Breast epithelium (tissue), 4 donors: ENCODE measurements at places on chromosomes 5 and 9. TPM values are rescaled to one million over a fixed set of nuclear protein-coding genes. Genes with fewer than 3 reads are reported as not detected.
A peak's percentile ranks its signal among the peaks of the same experiment; 100 is the strongest.

- no peak for DNase-seq
Observed at GRCh38 chr5:151630088-151630487, 39.0 kb upstream of the FAT2 start.

DNA sequence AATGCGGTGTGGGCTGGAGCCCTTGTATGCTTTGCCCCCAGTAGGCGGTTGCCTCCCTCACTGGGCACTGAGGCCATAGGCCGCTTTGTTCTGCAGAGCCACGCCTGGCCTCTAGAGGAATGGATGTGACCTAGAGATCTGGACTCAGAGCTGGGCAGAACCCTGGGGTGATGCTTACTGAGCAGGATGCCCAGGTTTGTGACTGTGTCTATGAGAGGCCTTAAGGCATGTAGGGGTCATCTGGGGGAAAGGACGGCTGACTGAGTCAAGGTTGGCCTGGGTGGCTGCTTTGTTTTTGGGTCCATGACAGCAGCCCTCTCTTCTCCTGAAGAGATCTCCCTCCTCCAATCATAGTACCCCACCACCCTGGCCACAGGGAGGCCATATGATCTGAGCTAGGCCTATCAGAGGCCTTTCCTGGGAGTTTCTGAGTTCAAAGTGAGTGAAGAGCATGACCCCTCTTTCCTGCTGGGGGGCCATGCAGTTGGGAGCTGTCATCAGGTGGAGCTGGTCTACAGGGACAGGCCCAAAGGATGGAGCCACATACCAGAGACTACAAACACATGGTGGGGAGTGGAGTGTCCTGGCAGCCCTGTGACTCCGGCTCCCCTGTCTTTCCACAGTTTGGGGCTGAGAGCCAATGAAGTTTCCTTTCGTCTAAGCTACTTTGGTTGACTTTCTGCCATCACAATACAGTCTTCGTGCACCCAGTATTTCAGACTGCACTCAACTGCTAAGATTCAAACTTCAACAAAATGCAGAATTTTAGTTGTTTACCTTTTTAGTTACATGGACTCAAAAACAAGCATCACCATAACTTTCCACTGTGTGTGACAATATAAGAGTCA is 165.4 kb downstream of the AUH start:
- DNase-seq = no peak

DNA sequence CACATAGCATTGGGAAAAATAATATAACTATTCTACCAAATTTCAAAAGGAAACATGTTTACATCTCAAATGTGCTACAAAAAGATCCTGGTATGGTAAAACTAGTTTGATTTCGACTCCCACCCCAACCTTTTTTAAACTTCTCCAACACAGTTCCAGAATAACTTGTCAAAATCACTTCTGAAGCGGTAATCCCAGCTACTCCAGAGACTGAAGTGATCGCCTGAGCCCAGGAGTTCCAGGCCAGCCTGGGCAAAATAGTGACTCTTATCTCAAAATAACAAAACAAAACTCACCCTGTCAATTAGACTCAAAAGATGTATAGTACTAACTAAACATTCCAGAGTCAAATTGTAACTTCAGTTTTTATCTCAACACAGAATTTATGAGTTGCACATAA is 71.3 kb upstream of the RNF38 start:
- no peak for DNase-seq

GRCh38 chr9:90307167-90307833 is 335.3 kb downstream of the DIRAS2 start:
- DNase-seq = no peak

- DNase-seq = no peak
Observed at GRCh38 chr9:89786655-89787054, 181.8 kb downstream of the GADD45G start.

- no peak for DNase-seq
Observed at GRCh38 chr5:9437741-9438240, 108.1 kb downstream of the SEMA5A start.

GRCh38 chr5:92852219-92852618 is 728.8 kb downstream of the NR2F1-AS1 start:
- DNase-seq = no peak

DNA sequence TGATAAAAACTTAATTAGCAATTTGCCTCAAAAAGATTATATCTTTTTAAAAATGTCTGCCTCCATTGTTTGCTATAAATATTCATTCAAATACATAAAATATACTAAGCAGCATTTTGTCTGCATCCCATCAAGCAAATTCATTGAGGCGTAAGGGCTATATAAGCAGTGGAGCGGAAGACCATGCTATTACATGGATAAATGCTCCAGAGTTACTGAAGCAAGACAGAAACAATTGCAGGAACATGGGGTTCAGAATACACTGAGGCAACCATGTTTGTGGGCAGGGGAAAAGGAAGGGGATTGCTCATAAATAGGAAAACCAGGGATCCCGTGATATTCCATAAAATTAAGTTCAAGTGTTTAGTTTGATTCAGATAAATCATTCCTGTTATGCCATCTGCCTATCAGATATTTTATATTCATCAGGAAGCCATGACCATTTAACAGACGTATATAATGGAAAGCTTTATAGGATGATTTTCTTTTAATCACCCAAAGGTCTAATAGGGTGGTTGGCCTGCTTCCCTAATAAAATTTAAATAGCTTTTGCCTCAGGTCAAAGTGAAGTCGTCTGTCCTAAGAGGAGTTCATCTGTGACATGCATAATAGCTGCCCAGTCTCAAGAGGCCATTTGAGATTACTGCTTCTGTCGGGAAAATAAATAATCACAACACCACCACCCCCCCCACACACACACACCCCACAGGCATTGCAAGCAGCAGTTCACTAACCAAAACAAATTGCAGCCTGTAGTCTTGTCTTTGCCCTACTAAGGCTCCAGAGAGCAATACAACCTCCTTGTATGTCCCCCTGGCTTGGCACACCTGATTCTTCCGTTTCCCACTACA is 105.2 kb downstream of the RASEF start:
- DNase-seq = no peak

DNA sequence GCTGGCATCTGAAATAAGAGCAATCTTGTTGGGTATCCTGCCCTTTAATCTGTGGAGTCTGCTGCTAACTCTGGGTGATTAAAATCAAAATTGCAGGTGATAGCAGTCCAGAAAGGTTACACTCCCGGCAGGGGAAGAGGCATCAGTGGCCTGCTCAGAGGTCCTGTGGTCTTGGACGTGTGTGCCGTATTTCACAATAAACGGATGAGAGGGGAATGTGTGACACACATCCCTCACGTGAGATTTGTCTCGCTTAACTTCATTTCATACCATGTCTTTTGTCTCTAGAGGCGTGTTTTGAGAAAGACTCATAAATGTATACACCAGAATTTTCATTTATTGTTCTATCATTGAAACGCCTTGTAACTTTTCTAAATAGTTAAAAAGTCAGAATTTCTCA is 36.6 kb downstream of the FAM240B start:
- DNase-seq = no peak

GRCh38 chr9:80878556-80878955 is 810.8 kb downstream of the TLE1 start:
- no peak for DNase-seq

- DNase-seq = no peak
Observed at GRCh38 chr5:75660678-75661465, 49.6 kb downstream of the ANKDD1B start.

- no peak for DNase-seq
Observed at GRCh38 chr5:116492776-116493175, 81.8 kb downstream of the SEMA6A start.

DNA sequence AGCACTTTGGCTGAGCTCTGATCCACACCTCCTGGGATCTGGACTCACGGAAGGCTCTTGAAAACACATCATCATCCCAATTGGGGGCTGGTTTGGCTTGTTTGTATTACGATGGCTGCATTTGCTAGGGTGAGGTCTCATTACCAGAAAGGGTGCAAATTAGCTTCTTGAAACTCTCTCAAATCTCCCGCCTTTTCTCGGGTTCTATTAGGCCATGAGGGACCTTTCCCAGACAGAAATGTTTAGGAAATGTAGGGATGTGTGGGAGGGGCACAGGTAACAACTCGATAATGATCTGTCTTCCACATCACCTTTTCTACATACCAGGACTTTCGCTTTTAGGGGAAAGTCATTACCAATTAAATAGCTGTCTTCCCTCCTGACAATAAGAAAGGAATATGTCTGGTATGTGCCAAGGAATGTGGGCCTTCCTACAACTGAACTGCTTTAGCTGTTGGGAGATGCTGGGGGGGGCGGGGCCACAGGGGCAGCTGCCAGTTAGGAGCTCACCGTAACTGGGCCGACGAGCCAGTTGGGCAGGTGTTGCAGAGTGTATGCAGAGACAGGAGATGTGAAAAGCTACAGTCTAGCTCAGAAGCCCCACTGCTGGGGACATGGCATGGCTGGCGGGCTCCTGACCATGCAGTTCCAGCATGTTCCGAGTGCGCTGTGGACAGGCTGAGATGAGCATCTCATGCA is 71.2 kb downstream of the AK8 start:
- DNase-seq = peak; percentile 64

- DNase-seq = no peak
Observed at GRCh38 chr9:133876144-133876543, 116.0 kb downstream of the VAV2 start.

DNA sequence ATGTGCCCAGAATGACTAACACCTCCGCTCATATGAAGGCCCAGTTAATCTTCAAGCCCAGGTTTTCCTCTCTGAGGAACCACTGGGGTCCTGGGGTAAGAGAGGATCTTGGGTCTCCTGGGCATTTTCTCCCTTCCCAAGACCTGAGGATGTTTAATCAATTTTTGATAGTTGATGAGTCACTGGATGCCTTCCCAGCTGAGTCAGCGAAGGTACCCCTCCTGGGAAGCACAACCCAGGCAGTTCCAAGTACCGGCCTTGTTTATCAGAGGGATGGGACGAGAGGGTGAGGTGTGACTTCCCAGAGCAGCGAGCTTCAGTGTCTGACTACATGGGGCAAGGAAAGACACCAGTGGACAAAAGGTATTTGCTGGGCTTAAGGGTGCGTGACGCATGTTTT is 119.6 kb upstream of the IL12B start:
- DNase-seq = no peak

DNA sequence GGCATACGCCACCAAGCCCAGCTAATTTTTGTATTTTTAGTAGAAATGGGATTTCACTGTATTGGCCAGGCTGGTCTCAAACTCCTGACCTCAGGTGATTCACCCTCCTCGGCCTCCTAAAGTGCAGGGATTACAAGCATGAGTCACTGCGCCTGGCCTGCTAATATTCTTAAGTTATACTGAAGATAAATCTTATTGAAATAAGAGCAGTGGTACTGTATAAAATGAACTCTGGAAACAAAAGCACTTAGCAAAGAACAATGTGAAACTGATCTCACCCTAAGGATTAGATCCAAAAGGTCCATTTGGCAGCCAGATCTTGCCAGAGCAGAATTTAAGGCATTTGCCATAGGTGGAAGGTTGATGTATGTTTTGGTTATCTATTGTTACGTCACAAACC is 27.1 kb downstream of the CYSTM1 start:
- DNase-seq = no peak

DNA sequence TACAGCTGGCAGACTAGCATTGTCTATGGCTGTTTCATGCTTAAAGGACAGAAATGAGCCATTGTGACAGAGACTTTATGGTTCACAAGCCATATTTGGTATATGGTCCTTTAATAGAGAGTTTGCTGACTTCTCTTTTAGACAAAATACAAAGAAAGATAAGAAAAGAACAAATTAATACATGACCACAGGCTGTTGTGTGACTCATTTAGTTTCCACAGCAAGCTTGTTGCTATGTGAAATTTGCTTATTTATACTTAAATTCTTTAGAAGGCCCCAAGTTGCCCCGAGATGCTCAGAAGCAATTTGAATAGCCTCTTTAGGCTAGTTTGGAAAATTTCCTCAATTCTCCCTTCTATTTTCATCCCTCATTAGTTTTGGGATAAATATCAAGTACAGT is 315.3 kb upstream of the RPS23 start:
- no peak for DNase-seq

DNA sequence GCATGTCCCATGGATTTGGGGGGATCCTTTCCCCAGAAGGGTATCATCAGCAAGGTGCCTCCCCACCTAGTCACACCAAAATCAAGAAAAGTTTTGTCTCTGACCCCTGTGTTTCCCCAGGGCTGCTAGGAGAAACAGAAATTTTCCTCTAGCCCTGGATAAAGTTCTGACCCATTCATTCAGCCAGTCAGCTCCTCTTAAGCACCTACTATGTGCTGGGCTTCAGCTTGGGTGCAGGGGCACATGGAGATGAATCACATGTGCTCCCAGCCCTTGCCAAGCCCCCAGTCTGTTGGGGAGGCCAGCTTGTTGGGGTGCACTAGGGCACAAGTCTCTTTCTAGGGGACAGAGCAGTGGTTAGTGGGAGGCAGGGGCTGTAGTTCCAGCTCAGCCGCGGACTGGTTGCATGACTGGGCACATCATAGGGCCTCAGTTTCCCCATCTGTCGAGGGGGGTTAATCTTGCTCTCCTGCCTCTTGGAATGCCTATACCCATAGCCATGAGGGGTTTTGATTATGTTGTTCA is 3.9 kb downstream of the DAB2IP start:
- no peak for DNase-seq

DNA sequence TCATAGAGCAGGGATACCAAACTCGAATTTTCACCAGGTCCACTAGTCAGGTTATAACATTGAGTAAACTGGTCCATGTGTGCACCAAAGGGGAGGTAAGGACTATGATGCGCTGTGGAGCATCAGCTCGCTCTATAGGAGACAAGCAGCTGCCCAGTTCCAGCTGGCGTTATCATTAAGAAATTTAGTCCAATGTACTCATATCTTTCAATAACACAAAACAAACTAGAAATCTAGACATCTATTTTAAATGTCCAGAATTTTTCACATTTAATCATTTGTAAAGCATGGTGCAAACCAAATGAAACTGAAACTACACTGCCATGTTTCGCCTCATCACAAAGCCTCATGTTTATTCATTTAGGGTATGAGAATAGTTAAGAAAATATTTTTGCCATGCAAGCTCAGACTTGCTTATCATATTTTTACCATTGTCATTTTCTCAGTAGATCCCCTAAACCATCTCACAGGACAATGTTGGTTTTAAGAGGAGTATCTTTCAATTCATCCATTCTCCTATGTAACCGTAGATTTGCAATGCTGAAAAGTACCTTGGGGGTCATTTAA is 50.9 kb downstream of the ZNF474 start:
- DNase-seq = no peak

GRCh38 chr5:151924564-151925301 is at the start of gene GLRA1:
GLRA1 (minus strand) TSS chr5:151924851; CDS start chr5:151924549, 302 bp downstream.
- DNase-seq = no peak

- no peak for DNase-seq
Observed at GRCh38 chr5:172886974-172887501, 53.0 kb downstream of the ERGIC1 start.

- no peak for DNase-seq
Observed at GRCh38 chr5:53017383-53017782, 28.2 kb downstream of the ITGA2 start.

The SLC25A25 gene
- total RNA-seq = 27.2 TPM

The CNTNAP3 gene
- 2.6 TPM for total RNA-seq

The GFI1B gene
- total RNA-seq = not detected

The PPP3R2 gene
- total RNA-seq = not detected

The CDC20B gene
- not detected for total RNA-seq

The PDCD1LG2 gene
- 8.0 TPM for total RNA-seq

The SPINK6 gene
- total RNA-seq = not detected

The PAPPA gene
- 2.6 TPM for total RNA-seq

The EFNA5 gene
- total RNA-seq = 34.2 TPM

The CNTNAP3B gene
- total RNA-seq = 46.7 TPM

The FGF10 gene
- total RNA-seq = 31.1 TPM

The BNC2 gene
- total RNA-seq = 17.0 TPM

The ZDHHC11 gene
- 9.5 TPM for total RNA-seq

The RNF183 gene
- not detected for total RNA-seq

The NIPAL4 gene
- total RNA-seq = under 0.01 TPM

The FCN2 gene
- total RNA-seq = 0.73 TPM
